ENCODE measurements at places on chromosomes 1 and 21. TPM values are rescaled to one million over a fixed set of nuclear protein-coding genes. Genes with fewer than 3 reads are reported as not detected.

GRCh38 chr21:44986471-44987291 lies 46.9 kb downstream of the SLX9 start:
- no peak for DNase-seq

DNA sequence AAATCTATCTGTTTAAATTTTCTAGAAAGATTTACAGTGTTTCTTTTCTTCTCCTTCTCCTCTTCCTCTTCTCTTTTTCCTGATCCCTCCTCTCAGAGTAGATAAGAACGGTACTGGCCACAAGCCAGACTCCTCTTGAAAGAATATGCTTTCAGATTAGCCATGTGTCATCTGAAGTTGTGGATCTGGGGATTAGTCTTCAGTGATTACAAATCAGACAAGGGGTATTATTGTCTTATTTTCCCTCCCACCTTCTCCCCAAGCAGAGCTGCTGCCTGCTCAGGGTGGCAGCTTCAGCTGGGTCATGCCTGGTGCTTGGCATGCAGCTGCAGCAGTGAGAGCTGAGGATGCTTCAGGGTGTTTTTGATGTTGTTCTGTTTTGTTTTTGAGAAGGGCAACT lies 42.7 kb downstream of the SGIP1 start:
- no peak for DNase-seq

GRCh38 chr1:101846820-101847219 lies 149.9 kb downstream of the OLFM3 start:
- no peak for DNase-seq

The ZSWIM5 gene
- total RNA-seq, result 3.4 TPM

The FBXO44 gene
- total RNA-seq, result 56.9 TPM

The SYPL2 gene
- not detected for total RNA-seq

GRCh38 chr1:214538496-214538895 lies 12.9 kb downstream of the PTPN14 start:
- DNase-seq, result no peak

The PTPN22 gene
- 32.2 TPM for total RNA-seq

All from CD4-positive, alpha-beta memory T cell (primary cell).